Ureter (tissue), 1 donor: ENCODE measurements at places on chromosomes 1 and 21. TPM values are rescaled to one million over a fixed set of nuclear protein-coding genes. Genes with fewer than 3 reads are reported as not detected.

DNA sequence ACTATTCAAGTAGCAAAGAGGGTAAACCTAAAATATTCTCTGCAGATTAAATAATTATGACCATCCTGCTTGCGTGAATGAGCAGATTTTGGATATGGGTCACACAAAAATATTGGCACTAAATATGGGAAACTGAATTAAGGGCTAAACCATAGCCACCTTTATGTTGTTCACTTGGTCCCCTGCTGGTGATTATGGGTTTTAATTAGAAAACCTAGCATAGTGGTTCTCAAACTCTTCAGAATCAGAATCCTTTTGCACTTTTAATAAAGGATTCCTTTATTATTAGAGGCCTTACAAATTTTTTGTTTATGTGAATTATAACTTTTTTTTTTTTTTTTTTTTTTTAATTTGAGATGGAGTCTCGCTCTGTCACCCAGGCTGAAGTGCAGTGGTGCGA lies 38.5 kb upstream of the ZNHIT6 start:
- DNase-seq: no peak

DNA sequence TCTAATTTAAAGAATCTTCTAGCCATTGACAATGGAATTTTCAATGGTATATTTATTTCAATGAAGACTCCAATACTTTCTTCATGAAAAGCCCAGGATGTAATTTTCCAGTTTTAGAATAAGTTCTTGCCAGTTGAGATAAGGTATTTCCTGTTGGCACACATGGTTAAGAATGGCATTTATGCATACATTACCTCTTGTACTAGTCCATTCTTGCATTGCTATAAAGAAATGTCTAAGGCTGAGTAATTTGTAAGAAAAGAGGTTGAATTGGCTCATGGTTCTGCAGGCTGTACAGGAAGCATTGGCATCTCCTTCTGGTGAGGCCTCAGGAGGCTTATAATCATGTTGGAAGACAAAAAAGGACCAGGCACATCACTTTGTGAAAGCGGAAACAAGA lies 1179.6 kb downstream of the AMY1C start:
- DNase-seq: no peak

DNA sequence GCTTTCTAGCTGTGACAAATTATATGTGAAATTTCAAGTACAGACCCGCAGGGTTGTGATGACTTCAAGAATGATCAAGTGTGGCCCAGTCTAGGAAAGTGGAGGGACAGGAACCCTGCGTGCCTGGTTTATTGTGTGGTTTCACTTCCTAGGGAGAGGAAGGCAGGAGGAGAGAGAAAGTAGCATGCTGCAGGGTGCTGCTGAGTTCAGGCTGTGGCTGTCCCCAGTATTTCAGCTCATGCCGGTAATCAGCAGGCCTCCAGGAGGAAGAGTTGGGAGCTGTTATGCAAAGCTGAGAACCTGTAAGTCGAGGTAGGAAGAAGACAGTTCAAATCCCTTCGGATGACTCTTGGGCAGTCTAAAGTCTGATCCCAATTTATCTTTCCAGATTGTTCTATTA lies 140.4 kb downstream of the ROR1 start:
- no peak for DNase-seq

Gene LCE7A
- total RNA-seq: not detected

Gene CLDN14
- total RNA-seq: not detected

GRCh38 chr1:50246869-50247268 lies 138.1 kb downstream of the ELAVL4 start:
- no peak for DNase-seq
